SHP77 (cell line): ENCODE measurements at places on chromosomes 16 and 17.

DNA sequence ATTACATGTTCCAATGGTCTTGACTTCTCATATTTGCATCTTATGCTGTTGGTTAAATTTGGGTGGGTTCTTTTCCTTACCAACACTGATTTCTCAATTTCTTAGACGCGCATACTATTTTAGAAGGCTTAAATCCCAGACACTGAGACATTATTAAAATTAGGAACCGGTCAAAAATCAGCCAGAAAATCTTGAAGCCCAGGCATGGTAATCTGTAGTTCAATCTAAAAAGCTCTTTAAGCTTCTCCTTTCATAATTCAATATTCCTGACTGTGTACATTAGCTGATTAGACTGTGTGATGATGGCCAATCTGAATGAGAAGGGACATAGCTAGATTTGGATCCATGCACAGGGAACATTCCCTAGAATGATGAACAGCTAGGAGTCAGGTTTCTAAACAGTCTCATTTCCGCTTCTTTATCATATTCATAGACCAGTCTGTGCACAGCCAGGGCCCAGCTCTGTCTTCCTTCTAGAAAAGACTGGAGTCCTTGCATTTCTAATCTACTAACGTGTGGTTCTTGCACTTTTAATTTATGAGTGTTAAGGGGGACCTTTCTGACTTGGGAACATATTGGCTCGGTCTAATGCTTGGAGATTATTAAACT is 189.3 kb downstream of the AATF start:
- no peak for DNase-seq

DNA sequence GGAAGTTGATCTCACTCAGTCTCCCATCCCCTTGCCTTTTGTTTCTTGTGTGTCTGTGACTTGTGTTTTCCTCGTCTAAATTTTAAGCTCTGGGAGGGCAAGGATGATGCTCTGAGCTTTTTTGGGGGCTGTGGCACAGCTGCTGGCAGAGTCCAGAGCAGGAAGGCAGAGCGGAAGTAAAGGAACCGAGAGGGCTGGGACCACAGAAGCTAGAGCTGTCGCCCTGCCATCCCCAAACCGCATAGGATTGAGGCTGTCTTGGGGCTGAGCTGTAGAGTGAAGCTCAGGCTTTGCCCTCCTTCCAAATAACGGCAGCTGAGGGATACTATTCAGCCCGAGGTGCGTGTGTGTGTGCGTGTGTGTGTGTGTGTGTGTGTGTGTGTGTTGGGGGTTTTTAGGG is 3.8 kb upstream of the DNAH2 start:
- DNase-seq, result no peak

- DNase-seq, result no peak
These were observed 3.9 kb upstream of the CCDC57 start for GRCh38 chr17:82216301-82217119.

DNA sequence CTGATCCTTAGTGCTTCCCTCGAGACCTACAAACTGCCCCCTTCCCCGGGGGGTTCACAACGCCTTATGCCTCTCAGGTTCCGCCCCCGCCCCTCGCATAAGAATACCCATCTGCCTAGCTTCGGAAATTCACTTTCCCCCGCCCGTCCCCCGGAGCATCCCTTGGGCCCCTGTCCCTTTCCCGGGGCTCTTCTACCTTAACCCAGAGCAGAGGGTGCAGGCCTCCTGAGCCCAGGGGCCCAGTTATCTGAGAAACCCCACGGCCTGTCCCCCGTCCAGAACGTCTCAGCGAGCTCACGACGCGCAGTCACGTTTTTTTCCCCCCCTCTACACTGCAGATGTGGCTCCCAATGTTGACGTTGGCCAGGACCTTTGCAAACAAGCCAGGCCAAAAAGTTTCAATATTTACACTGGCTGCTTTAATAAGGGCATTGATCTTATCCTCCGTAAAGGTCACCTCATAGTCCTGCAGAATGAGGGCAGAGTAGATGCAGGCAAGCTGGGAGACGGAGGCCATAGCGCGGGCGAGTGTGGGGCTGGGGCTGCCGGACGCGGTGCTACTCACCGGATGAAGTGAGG is 1.4 kb upstream of the NBR1 start:
- peak; percentile 36 for DNase-seq

- DNase-seq, result no peak
These were observed 16.2 kb upstream of the NAGLU start for GRCh38 chr17:42519546-42520491.
